Thoracic aorta (tissue), 2 donors: ENCODE measurements at places on chromosomes 16 and 17.

GRCh38 chr17:79192503-79193351 lies 118.1 kb downstream of the ENGASE start:
- no peak for DNase-seq

DNA sequence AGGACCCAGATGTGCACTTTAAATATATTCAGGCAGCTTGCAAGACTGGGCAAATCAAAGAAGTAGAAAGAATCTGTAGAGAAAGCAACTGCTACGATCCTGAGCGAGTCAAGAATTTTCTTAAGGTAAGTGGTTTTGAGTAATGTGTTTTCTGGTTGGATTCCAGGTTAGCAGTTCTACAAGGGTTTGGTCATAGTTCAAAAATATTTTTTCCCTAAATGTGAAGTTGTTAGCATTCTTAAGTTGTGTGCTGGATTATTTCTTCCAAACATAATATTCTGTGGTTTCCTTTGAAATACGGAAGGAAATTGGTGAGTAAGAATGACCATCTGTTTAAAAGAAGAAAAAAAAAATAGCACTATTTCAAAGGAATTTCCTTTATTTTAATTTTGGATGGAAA lies 38.4 kb downstream of the PTRH2 start:
- no peak for DNase-seq

DNA sequence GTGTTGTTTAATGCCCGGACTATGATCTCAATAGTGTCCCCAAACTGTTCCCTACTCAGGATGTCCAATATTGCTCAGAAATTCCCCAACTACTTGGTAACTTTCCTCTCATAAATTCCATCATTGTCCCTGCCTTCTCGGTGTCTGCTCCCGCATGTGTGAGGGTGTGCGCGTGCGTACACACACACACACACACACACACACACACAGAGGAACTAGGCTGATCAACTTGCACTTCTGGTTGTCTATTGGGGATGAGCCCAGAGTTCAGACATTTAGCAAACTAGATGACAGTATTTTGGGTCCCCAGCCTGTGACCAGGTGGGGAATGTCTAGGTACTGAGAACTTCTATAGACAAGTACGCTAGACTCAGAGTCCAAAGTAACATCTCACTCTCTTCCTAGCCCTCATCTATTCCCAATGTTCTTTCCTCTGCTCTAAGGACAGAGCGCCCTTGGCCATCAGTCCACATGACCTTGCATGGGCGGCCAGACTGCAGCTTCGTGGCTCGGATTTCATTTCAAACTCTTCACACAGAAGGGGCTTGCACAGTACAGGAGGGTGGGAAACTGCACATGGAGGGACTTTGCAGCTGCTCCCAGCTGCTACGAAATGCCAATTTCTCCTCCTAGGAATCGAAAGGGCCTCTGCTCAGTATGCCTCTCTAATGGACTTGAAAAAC lies 5.3 kb downstream of the HS3ST3A1 start:
- DNase-seq: no peak

GRCh38 chr17:47774987-47775580 lies 42.0 kb downstream of the TBX21 start:
- no peak for DNase-seq

- no peak for DNase-seq
Observed at GRCh38 chr17:72571813-72572396, 451.1 kb downstream of the SOX9 start.

GRCh38 chr17:43070872-43071271 lies 45.8 kb downstream of the RND2 start:
- no peak for DNase-seq

DNA sequence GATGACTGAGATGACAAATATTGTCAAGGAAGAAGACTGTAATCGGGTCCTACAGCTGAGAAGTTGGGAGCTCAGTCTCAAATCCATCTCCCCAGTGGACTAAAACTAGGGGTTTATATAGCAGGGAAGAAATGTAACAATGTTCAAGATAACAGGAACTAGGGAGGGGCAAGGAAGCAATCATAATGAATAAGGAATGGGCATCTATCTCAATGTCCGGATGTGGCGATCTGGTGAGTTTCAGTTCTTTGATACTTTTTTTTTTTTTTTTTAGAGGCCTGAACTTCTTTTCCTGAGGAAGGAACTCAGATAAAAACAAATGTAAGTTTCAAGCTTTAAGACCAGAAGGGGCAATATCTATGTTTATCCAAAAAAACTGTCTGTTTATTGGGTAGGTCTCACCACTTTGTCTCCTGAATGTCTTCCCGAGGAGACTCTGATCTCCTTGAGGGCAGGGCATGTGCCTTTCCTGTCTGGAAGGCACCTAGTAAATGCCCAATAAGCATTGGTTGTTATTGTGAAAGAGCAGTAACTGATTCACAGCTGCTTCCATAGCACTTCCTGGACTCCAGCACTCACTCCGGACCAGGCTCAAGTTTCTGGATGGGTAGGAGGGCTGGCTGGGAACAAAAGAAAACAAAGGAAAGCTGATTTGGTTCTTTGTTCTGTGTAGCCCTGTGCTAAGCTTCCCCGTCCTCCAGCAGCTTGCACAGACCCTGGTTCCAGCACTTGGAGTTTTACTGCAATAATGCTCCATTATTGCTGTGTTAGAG lies 51.9 kb downstream of the MEOX1 start:
- no peak for DNase-seq

DNA sequence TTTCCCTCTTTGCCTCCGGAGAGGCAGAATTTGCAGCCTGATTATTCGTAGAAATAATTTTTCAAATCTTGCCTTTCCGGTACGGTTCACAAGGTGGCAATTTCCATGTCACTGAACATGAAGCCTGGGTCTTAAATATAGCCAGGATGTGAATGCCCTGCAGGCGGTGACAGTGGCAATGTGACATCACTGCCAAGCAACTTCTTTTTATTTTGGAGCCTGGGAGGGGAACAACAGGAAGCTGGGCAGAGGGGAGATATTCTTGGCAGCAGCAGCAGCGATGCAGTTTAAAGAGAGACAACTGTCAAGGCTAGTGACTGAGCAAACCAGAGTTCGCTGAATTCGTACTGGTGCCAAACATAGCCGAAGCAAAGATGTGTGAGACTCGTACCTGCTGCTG lies 171.1 kb downstream of the SNX29 start:
- no peak for DNase-seq
